ENCODE measurements at places on chromosomes 1 and 21.

- DNase-seq: no peak
Observed at GRCh38 chr1:173268261-173268660, 61.1 kb upstream of the TNFSF4 start.

DNA sequence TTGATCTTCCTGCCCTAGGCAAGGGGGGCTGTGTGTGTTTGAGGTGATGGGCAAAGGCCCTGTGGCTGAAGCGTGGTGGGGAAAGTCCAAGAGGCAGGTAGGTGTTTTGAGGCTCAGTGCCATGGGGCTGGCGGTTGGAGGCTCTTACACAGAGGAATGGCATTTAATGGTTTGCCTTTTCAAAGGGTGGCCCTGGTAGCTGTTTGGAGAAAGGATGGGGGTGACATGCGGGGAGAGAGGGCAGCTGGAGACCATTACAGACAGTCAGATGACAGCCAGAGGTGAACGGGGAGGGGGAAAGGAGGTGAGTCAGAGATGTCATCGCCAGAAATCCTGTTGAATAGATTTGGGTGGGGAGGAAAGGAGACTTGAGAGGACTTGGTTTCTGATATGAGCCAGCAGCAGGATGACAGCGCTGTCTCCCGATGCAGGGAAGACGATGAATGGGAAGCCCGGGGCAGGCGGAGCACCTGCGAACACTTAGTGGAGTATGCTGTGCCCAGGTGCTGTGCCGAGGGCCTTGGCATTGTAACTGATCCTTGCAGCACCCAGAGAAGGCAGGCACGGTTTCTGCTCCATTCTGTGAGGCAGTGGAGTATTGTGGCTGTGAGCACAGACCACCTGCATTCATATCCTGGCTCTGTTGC, 56.3 kb downstream of the MAN1C1 start:
- no peak for DNase-seq

DNA sequence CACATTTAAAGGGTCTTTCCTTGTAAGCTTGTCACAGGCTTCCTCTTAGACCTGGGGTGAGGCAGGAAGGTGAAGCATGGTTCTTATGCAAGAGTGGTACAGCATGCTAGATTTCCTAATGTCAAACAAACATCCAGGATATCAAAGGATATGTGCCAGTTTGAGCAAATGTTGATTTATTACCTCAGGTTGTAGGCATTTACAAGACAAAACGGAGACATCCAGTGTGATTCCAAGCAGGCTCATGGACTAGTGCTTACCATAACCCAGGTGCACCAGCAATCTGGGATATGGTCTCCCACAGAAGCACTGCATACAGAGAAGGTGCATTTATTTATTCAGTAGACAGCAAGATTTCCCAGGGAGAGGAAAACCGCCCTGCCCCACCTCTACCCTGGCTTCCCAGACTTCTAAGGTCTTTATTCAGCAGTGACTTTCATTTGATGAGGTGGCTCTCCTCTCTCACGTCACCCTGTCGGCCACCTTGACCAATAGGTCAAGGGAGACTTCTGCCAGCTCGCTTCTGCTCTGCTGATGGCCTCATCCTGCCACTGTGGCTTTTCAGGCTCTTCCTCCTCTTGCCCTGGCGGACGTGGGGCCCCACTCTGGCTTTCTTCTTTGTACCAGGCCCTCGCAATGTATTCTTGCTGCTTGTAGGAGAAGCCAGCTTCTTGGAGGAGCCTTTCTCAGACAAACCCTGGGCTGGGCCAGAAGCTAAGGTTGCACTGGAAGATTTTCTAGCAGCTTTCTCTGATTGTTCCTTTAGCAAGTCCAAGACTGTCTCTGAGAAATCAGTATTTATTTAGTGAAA, 25.6 kb downstream of the HHIPL2 start:
- no peak for DNase-seq

GRCh38 chr1:211756471-211757020, 74.0 kb downstream of the LPGAT1 start:
- DNase-seq: no peak

GRCh38 chr1:93635614-93636543, 45.8 kb downstream of the BCAR3 start:
- no peak for DNase-seq

DNA sequence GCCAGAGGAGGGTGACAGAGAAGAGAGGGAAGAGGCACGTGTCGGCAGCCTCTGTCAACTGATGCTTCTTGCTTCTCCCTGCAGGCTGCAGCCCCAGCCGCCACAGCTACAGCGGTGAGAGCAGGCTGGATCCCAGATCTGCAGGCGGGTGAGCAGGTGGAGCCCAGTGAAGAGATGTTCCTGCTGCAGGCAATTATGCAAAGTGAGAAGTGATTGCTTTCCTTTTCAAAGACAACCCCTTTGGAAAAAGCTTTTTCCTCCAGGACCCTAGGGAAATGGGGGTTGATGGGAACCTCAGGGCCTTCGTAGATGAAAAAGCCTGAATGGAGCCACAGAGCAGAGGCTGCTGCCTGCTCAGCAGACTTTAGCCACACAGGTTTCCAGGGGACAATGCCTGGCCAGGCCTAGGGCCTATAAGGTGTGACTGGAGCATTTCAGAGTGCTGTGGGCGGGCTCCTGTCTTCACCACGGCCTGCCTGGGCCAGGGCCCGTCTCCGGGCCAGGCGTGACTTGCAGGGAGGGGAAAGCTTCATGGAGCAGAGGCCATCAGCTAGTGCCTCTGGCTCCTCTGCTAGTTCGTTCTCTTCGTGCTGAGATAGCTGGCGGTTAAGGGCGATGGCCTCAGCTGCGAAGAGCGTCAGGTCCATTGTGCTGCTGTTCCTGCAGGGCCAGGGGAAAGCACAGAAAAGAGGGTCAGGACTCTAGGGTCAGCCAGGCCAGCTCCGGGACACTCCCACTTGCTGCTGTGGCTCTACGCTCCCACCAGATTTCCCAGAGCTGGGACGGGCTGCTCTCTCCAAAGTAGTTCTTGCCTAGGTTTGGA, 6.9 kb upstream of the KNCN start:
- no peak for DNase-seq

DNA sequence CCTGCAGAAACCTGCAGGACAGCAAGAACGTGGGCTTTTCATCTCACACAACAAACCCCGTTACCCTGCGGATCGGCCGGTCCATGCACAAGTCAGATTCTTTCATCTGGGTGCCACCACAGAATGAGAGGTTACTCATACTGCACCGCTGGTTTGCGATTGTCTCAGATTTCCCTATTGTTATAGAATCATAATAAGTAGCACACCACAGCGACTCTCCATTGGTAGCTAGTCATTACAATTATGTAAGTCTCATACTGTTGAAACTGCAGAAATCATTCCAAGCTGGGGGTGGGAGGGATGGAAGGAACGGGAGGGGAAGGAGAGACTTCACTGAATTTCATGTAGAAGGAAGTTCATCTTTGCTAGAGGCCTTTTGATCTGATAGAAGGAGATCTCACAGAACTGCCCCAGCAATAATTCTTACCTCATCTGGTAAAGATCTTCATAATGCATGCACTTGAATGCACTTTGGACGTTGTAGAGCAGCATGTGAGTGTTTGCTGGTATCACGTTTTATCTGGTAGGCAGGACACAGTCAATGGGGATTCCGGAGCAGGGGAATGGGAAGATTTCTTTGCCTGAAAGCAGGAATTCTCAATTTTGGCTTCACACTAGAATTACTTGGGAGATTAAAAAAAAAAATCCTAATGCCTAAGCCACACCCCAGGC, 221.1 kb downstream of the KIF26B start:
- DNase-seq: no peak

DNA sequence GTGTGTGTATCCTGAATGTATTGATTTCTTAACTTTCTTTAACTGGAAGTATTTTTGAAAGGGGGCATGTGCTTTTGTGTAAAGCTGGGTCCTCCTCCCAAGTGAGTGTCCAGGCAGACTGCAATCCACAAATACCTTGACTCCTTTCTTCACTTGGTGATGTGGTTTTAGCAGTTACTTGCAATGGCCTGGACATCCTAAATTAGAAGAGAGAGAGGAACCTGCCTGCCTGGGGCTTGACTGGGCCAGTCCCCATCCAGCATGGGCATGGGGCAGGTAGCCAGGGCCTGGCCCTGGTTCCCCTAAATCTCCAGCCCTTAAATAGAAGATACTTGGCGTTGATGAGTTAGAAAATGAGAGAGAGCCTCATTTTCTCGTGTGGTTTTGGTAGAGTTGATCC, 159.7 kb downstream of the PGBD5 start:
- no peak for DNase-seq

DNA sequence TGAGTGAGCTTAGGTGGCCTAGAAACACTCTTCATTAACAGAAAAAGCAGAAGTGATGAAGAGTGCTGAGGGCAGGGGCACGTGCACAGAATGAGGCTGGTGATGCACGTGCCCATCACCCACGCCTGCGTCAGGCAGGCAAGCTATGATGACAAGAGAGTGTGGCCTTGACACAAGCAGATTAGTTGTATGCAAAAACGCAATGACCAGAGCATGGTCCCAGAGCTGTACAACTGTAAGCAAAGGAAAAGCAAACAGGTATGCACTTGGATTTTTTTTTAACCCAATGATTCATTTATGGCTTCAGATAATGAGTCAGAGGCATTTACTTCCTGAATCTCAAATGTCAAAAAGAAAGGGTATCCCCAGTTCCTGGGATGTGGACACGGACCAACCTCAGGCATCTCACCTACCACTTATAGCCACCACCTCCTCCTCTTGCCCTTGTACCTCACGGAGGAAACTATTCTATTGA, 9.1 kb upstream of the TMEM61 start:
- peak; percentile 28 for DNase-seq

GRCh38 chr1:108200687-108201051, 526 bp upstream of the SLC25A24 start:
- DNase-seq: peak; percentile 61

DNA sequence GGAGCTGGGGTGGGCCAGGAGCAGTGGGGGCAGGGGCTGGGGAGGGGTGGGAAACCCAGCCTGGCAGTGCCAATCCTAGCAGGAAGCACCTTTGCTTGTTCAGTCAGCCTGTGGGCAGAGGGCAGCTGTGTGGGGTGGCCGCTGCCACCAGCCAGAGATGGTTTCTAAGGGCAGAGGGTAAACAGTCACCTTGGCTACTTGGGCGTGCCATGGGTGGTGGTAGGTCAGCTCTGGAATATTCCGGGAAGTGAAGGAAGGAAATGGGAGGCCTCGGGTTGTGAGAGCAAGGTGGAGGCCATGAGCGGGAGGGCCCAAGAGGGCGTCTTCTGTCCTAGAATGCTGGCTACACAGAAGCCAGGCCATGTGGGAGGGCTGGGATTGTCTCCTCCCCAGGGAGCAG, 20.7 kb upstream of the WNT4 start:
- DNase-seq: no peak

- DNase-seq: no peak
Observed at GRCh38 chr1:70820995-70821394, 226.6 kb downstream of the PTGER3 start.

GRCh38 chr1:218692808-218693207, 347.7 kb downstream of the TGFB2 start:
- no peak for DNase-seq

DNA sequence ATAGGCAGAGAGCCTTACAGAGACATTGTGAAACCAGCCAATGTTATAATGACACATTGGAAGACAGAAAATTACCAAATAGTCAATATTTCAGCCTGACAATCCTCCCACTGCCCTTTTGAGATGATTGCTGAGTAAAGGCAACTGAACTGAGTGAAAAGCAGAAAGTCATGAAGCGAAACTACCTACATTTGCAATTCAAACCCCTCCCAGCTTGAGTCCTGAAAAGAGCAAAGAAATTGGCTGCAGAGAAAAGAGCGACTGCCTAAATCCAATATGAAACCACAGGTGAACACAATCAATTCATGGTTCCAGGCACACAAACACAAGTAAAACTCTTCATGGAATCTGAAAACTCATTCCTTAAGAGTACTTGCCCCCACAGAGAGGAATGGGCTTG, 143.4 kb upstream of the CHRM3 start:
- no peak for DNase-seq

DNA sequence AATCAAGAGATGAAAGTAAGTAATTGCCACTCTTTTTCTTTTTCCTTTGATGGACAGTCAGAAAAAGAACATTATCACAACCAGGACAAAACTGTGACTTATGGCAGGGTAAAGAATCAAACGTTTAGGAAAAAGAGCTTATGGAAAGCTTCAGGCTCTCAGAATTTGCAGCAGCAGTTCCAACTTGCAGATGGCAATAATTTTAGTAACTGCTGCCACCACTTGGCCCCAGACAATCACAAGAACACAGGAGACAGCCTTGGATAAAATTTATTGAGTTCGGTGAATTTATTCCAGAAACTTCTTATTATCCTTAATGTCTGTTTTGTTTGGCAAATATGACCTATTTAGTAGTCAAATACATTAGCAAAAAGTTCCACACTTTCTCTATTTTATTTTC, 804.4 kb downstream of the BRINP3 start:
- no peak for DNase-seq

- no peak for DNase-seq
Observed at GRCh38 chr1:106681939-106682522, 374.4 kb upstream of the PRMT6 start.

- DNase-seq: no peak
Observed at GRCh38 chr1:186904361-186904760, 75.6 kb downstream of the PLA2G4A start.

DNA sequence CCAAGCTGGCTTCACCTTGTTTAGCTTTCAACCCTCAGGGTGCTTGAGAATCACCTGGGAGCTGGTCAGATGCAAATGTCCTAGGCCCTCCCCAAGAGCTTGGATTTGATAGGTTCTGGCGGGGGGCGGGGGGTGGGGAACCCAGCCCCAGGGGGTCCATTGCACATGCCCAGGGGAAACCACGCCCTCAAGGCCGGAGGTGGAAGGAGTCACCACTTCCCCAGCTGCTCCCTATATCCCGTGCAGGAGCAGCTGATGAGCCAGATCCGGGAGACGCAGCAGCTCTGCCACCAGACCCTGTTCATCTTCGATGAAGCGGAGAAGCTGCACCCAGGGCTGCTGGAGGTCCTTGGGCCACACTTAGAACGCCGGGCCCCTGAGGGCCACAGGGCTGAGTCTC, 5.8 kb downstream of the TOR3A start:
- DNase-seq: no peak

DNA sequence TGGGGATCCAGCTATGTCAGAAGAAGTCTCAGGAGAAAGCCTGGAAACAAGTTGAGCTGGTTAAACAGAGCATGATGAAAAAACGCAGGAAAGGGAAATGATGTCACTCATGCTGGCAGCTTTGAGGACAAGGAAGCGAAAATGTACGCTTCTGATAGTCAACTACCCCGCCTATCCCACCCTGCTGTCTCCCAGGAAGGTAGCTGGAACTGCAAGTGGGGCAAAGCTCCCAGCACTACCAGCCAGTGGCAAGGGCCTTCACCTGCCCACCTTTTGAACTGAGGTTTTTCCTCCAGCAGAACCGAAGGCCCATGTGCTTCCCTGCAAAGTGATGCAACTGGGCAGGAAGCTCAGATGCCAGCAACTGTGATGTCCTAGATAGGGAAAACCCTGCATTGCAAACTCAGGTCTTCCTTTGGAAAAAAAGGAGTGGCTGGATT, 6.3 kb upstream of the IL20 start:
- DNase-seq: no peak

- DNase-seq: no peak
Observed at GRCh38 chr1:26181586-26182382, 4.5 kb downstream of the CNKSR1 start.

GRCh38 chr1:22494943-22495579, 43.4 kb downstream of the ZBTB40 start:
- DNase-seq: no peak

- DNase-seq: no peak
Observed at GRCh38 chr1:100458661-100459357, 79.1 kb upstream of the GPR88 start.

- DNase-seq: no peak
Observed at GRCh38 chr1:2388004-2388913, 3.1 kb downstream of the MORN1 start.

GRCh38 chr1:100512803-100513352, 25.1 kb upstream of the GPR88 start:
- no peak for DNase-seq
